ENCODE measurements at places on chromosomes 7 and 10. TPM values are rescaled to one million over a fixed set of nuclear protein-coding genes. Genes with fewer than 3 reads are reported as not detected.

Gene ENTPD1
- 0.35 TPM for polyA plus RNA-seq

Gene OR2A42
- polyA plus RNA-seq = not detected

Gene NKX1-2
- polyA plus RNA-seq = not detected

Gene HILPDA
- polyA plus RNA-seq = 25.5 TPM

Gene CLEC5A
- polyA plus RNA-seq = not detected

Gene STEAP1
- 6.8 TPM for polyA plus RNA-seq

Gene CYP3A5
- 1.5 TPM for polyA plus RNA-seq

Gene GPNMB
- 0.72 TPM for polyA plus RNA-seq

Gene MUC3A
- 0.25 TPM for polyA plus RNA-seq

Gene SLC29A4
- 0.82 TPM for polyA plus RNA-seq

Gene VGF
- 1.4 TPM for polyA plus RNA-seq

Gene WNT8B
- not detected for polyA plus RNA-seq

Gene MRPS24
- polyA plus RNA-seq = 185 TPM

Gene NT5C3A
- 35.0 TPM for polyA plus RNA-seq

Gene CACNB2
- not detected for polyA plus RNA-seq

Gene GPR26
- polyA plus RNA-seq = not detected

Gene HOXA6
- polyA plus RNA-seq = not detected

Gene BHLHA15
- polyA plus RNA-seq = 1.1 TPM

Gene EZH2
- 137 TPM for polyA plus RNA-seq
